ENCODE measurements at places on chromosomes 4 and X.
A peak's percentile ranks its signal among the peaks of the same experiment; 100 is the strongest.

DNA sequence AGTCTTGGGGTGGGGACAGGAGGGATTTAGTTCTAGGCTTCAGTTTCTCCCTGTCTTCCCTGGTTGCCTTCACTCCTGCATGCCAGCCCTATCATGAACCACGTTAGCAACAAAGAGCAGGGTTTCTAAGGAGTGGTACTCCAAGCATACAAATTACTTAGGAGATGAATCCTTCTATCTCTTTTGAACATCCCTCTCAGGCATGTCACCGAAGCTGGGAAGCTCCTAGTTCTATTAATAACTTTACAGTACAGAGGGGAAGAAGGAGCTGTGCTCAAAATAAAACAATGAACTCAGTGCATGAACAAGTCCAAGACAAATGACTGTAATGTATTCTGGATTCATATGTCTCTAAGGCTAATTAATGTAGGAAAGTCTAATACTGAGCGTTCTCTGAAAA, 450.6 kb upstream of the RASGEF1B start:
- DNase-seq, result no peak

DNA sequence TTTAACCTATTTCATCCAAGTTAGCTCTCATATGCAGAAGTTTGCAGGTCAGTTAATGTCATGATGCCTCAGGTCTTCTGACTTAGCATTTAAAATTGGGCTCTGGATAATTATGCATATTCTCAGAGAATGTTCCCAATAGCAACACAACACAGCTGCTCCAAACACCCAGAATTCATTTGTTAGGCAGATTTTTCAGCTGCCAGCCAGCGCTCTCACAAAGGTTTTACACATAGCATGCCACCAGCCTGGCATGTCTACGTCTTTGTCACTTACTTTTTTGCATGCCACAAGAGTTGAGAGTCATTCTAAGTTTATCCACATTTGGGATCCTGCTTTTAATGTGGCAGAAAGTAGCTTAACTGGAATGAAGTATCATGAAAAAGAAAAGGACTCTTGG, 84.8 kb downstream of the LIMCH1 start:
- no peak for DNase-seq

- no peak for DNase-seq
Measured at GRCh38 chr4:522911-523443, 24.0 kb downstream of the PIGG start.

- no peak for DNase-seq
Measured at GRCh38 chrX:140167551-140167950, 202.2 kb upstream of the CXorf66 start.

GRCh38 chr4:73275318-73275654, 16.7 kb upstream of the ANKRD17 start:
- no peak for DNase-seq

- DNase-seq, result no peak
Measured at GRCh38 chr4:121428721-121429120, 47.9 kb upstream of the QRFPR start.

DNA sequence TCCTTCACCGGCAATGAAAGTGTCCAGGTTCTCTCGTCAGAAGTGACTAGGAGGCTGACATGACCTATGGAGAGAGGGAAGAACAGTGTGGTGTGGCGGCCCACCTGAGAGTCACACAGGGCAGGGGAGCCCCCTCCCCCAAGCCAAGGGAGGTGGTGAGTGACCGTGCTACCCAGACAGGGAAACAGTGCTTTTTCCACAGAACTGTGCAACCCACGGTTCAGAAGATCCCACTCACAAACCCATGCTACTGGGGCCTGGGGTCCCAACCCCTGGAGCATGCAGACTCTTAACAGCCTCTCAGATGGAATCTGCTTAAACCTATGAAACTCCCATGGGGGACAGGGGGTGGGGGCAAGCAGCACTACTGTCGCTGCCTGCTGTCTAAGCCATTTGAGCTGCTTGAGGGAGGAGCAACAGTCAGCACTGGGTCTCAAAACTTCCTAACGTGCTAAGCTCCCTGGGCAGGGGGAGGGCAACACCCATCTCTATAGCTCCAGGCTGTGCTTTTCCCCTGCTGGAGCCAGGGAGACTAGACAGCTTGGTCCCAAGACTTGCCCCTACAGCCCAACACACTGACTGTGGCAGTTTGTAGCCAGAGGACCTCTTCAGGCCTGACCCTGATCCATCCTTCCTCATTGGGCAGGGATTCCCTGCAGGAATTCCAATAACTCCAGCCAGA, 850.4 kb upstream of the AADAT start:
- DNase-seq, result no peak

DNA sequence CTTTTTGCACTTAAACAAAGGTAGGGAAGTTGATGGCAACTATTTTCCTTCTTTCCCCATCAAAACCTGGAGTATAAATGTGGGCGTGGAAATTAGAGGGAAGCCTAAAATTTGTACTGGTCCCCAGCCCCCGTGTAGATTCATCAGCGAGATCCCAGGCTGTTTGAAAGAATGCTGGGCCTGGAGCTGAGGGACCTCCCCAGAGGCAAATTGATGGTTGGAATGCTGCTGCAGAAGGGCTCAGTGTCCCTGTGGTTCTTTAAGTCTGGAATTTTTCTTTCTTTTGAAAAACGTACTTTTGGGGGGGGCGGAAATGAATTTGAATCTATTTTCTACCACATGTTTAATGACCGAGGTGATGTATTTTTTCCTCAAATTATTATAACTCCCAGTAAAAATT, 197.2 kb downstream of the CBR4 start:
- no peak for DNase-seq

DNA sequence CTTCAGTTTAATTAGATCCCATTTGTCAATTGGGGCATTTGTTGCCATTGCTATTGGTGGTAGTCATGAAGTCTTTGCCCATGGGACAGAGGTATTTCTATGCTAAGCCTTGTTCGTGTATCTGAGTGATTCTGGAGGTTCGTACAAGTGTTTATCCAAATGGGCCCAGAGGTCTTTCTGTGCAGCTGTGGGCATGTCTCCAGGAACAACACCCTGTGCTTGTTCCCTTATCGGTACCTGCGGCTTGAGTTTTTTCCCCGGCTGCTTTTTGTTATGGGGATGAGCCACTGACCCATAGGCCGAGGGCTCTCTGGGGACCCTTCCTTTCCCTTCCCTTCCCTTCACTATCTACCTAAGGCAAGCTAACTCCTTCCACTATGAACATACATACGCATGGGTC, 81.4 kb upstream of the WDR1 start:
- DNase-seq, result no peak

GRCh38 chrX:23317799-23318724, 16.6 kb upstream of the PTCHD1 start:
- DNase-seq, result no peak

DNA sequence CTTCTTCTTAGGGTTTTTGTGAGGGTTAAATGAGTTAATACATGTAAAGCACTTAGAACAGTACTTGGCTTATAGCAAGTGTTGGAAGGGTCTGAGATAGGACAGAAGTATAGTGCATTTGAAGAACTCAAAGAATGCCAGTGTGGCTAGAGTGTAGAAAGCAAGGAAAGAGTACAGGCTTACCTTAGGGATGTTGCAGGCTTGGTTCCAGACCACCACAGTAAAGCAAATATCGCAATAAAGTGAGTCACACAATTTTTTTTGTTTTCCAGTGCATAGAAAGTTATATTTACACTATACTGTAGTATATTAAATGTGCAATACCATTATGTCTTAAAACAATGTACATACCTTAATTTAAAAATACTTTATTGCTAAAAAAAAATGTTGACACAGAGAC, 41.3 kb downstream of the KIF4A start:
- DNase-seq, result no peak

GRCh38 chrX:7771788-7772438, 71.1 kb upstream of the VCX start:
- no peak for DNase-seq

- no peak for DNase-seq
Measured at GRCh38 chr4:176883681-176884418, 91.1 kb upstream of the VEGFC start.

GRCh38 chr4:105894660-105895582, at the start of gene NPNT:
Gene NPNT, plus strand, starts transcription at chr4:105895471. Its CDS starts 182 bp downstream, at chr4:105895653.
- peak; percentile 21 for DNase-seq

GRCh38 chr4:152189451-152190179, 346.3 kb downstream of the FBXW7 start:
- no peak for DNase-seq

GRCh38 chr4:143358923-143359643, 22.4 kb downstream of the GAB1 start:
- no peak for DNase-seq

- DNase-seq, result no peak
Measured at GRCh38 chrX:113305496-113305895, 464.9 kb upstream of the AMOT start.

DNA sequence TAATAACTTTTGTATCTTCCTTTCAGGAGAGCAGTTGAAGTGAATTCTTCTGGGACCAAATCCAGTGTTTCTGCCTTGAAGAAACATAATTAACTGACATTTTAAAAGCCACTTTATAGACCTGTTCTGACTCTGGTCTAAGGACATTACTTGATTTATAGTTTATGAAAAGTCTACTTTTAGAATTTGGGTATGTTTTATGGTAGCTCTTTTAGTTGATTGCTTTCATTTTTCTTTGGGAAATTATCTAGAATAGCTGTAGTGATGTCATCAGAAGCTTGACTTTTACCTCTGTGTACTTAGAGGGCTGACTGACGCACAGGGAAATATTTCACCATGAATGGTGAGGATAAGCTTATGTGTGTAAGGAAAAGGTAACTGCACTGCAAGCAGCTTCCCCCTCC, 131.8 kb upstream of the LIMCH1 start:
- no peak for DNase-seq

DNA sequence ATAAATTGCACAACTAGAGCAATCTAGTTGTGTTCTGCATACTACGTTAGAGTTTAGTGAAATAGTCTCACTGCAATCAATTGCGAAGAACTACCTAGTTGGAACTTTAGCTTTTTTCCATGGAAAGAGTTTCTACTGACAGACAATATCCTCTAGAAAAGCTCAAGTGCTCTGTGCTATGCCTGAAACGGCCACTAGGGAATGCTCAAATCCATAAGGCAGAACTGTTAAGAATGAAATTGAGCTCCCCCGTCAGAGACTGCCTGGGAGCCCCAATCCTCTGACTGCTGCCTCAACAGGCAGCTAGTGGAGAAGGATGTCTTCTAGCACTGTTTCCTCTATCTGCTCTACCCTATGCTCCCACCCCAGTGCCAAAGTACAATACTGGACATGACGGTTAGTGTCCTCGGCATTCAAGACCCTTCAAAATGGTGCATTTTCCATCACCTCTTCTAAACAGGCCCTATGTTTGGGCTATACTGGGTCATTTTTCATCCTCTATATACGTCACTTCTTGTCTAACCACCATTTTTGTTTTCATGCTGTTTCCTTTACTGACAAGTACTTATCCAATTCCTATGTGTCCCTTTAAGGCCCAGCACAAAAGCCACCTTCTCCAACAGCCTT, 35.3 kb downstream of the FRMD7 start:
- DNase-seq, result peak; percentile 24

DNA sequence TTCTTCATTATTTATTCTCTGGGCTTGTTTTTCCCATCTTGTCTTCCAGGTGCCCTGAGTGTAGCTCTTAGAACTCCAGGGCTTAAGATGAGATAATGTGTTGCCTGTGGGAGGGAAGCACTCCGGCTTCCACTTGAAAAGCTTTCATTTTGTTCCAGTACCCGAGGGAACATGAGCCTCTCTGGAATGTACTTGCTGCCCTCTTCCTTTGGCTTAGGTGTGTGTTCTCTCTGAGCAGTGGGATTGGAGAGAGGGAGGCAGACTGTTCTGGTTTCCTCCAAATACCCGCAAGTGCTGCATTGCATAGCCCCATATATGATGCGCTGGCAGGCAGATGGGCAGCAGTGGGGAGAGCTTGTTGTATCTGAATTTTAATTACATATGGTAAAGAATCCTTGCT, 861 bp upstream of the DTHD1 start:
- no peak for DNase-seq

GRCh38 chr4:2489841-2490552, 21.1 kb downstream of the RNF4 start:
- DNase-seq, result no peak

DNA sequence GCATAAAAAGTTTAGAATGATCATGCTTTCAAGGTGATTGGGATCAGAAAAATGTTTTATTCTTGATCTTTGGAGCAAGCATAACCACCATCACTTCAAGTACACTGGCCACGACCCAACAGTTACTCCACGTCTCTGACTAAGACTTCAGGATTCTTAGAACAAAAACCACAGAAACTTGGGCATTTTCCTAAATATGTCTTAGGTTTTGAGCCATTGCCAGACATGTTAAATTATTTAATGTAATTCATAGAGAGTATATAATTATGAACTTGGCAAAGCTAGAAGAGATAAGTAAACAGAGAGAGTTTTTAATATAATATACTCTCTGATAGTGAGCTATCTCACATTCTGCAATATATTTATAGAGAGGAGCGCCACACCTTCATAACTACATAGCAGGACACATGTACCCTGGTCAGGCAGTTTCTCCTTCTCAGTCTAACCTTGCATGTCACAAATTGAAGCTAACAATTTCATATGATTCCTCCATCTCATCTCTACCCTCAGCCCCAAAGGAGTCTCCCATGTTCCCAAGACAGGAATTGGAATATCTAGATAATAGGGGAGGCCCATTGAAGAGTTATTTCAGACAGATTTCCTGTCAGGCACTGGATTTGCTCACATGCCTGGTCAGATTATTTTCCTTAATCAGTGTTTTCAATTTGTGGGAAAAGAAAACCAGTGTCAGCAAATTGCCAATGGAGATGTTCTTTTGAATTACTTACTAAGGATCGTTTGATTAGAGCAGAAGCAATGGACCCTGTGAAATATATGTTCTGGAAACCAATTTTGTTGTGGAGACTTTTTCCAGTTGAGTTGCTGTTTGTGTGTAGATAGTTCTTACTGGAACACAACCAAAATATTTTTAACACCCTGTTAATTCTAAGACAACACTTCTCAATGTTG, 61.7 kb upstream of the GUCY1A1 start:
- DNase-seq, result no peak

DNA sequence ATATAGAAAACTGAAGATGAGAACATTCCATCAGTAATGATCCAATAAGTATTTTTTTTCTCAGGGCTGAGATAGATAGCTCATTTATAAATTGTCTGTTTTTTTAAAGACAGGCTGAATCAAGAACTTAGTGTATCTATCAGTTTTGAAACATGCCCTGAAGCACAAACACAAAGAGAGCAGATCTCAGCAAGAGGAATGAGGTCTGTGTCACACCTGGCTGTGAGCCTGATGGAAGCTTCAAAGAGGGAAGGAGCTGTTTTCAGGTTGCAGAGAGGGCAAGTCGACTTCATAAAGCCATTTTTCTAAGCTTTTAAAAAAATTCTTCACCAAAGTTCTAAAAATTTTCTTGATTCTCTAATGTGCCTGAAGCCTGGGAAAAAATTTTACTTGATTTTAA, 434.9 kb downstream of the PDGFC start:
- DNase-seq, result no peak

Measured in SK-N-DZ (cell line).